Islet precursor cell (in vitro differentiated cells): ENCODE measurements at places on chromosomes 6 and 20.

DNA sequence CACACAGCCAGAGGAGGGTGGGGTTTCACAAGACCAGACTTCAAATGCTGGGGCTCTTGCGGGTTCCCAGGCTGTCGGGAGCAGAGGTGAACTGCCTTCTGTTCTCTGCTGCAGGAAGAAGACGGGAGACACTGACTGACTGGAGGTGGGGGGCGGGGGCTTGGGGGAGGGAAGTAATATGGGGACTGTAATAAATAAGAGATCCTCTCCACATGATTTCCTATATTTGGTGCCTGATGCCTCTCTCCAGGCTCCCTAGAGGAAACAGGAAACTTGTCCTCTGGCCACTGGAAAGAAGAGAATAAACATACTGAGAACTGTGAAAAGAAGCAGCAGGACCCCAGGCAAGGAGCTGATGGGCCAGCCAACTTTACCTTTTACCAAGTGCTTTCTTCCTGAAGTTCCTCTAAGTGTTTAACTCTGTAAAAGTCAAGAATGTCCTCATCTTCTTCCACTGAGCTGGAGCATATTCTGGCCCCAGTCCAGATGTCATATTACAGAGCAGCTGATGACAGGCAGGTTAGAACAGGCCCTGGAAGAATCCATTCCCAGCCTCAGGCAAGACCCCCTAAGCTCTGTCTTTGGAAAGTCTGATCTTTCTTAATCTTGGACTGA is 33.2 kb upstream of the ADGRF5 start:
- DNase-seq = no peak

DNA sequence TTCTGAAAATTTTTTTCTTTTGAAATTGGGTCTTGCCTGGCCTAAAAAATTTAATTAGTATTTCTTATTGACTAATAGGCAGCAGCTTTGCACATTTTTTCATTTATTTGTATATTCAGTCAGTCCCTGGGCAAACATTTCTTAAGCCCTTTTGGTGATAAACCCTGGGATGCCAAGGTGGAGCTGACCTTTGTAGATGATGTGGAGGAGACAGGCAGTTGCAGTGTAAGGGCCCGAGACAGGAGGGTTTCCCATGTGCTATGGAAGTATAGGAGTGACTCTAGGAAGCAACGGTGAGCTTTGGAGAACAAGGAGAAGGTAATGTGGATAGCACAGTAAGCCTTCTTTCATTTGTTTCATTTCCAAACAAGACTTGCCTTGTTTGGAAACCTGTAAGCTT is 3.5 kb downstream of the MYBL2 start:
- DNase-seq = no peak

GRCh38 chr6:6771224-6771945 is 182.9 kb downstream of the LY86 start:
- DNase-seq = peak; percentile 77

DNA sequence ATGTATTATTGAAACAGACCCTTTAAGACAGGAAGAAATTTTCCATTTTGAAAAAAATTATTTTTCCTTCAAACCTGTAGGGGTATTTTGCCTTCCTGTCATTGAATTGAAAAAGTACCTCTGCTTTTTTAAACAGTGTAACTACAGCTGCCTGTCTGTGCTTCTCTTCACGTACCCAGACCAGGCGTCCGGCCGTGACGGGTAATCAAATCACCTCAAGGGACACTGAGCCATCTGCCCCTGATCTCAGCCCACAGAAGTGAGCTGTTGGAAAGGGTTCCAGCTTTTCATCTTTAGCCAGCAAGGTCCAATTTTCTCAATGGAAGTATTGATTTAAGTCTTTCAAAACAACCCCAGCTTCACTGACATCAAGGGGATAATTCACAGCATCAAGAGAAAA is 58.0 kb downstream of the SLC35D3 start:
- no peak for DNase-seq

DNA sequence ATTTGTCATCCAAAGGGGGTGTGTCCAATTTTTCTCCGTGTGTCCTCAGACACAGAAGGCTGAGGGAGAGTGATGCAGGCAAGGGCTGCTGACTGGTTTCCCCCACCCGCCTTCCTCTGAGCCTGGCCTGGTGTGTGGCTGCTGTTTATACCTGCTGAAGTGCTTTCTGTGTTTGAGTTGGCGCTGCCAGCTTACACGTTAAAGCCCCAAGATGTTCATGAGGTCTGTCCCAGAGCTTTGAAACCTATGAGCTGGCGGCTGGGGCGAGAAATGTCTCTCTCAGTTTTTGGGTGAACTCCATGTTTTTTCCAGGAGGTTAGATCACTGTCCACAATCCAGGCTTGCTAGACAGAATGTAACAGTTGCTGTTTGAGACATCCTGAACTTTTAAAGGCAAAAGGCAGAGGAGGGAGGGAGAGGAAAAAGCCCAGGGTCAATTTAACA is 69.0 kb upstream of the CCN2 start:
- DNase-seq = no peak

- no peak for DNase-seq
Observed at GRCh38 chr6:5776706-5777390, 229.9 kb downstream of the NRN1 start.

- no peak for DNase-seq
Observed at GRCh38 chr6:11218538-11219399, 13.7 kb downstream of the NEDD9 start.

- DNase-seq = no peak
Observed at GRCh38 chr20:46070215-46070900, 19.4 kb downstream of the NCOA5 start.

DNA sequence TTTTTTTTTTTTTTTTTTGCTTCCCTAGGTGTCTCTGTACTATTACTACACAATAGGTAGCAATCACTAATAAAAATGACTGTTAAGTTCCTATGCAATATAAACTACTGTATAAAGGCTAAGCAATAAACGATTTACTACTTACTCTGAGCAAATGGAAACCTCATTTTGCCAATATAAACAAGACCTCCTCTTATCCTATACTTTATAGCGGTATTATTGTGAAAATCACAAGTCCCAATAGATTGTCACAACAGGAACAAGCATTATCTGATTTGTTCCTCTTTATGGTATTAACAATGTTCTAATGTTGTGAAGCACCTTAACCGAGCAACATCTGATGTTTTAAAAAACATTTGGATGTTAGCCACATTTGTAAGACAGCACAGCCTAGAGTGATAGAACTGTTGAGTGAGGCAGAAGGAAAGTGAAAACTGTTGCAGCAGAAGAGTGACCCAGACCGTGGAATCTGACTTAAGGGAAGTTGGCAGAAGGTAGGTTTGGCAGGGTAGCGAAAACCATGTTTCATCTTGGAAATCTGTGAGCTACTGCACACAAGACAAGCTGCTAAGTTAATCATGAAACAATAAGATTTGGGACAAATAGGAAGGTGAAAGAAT is 94.2 kb downstream of the MYLK4 start:
- DNase-seq = no peak

- peak; percentile 45 for DNase-seq
Observed at GRCh38 chr6:165820407-165820806, 157.4 kb upstream of the PDE10A start.

DNA sequence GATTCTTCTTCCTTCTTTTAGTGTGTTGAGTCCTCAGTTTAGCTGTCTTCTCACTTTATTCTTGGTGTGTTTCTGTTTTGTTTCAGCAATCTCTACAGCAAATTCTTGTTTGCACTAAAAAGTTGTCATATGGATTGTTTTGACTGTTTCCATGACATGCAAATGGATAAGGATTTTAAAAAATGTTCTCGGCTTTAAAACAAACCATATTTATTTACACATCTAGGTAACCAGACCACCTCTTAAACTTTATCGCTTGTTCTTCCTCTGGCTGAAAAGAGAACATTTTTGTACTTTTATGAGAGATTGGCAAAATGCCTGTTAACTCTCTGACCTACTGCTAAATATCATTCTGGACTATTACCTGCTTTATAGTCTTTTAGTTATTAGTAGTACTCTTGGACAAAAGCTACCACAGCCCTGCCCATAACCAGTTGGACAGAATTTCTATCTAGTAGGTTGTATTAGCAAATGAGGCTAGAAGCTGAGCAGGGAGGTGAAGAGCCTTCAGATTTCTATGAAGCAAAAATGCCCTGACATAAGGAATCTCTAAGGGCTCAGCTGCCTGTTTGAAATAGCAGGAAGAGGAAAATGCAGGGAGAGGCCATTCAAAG is 268.3 kb downstream of the CD109 start:
- no peak for DNase-seq

DNA sequence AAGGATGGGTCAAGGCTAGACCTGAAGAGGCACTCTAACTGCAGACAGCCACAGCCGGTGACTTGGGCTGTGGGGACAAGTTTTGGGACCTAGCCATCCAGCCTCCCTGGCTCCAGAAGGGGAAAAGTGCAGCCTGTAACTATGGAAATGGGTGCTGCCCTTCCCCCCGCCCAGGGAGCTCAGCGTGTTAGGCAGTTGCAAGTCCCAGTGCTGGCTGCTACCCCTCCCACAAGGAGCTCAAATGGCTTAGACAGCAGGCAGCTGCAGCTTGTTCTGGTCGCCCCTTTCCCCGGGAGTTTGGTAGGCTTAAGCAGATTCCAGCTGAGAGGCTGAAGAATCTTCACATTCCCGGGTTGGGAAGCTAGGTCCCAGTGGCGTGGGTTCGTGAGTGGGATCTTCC is 162.6 kb downstream of the FAM83B start:
- no peak for DNase-seq

DNA sequence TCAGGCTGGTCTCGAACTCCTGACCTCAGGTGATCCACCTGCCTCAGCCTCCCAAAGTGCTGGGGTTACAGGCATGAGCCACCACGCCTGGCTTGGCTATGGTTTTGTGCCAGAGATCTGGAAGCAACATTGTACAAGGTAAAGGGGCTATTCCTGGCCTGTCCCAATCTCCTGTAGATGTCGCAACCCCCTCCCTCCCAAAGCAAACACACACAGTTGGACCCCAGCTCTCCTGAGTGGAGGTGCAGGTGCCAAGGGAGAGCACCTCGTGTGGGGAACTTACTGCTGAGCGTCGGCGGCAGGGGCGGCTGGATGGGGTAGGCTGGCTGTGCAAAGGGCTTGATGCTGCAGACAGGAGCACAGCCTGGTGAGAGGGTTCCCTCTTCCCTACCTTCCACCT is 8.8 kb downstream of the RPL10A start:
- no peak for DNase-seq

GRCh38 chr6:134684423-134684795 is 265.5 kb downstream of the ALDH8A1 start:
- DNase-seq = no peak

- DNase-seq = no peak
Observed at GRCh38 chr20:44464514-44464913, 11.2 kb upstream of the TTPAL start.

DNA sequence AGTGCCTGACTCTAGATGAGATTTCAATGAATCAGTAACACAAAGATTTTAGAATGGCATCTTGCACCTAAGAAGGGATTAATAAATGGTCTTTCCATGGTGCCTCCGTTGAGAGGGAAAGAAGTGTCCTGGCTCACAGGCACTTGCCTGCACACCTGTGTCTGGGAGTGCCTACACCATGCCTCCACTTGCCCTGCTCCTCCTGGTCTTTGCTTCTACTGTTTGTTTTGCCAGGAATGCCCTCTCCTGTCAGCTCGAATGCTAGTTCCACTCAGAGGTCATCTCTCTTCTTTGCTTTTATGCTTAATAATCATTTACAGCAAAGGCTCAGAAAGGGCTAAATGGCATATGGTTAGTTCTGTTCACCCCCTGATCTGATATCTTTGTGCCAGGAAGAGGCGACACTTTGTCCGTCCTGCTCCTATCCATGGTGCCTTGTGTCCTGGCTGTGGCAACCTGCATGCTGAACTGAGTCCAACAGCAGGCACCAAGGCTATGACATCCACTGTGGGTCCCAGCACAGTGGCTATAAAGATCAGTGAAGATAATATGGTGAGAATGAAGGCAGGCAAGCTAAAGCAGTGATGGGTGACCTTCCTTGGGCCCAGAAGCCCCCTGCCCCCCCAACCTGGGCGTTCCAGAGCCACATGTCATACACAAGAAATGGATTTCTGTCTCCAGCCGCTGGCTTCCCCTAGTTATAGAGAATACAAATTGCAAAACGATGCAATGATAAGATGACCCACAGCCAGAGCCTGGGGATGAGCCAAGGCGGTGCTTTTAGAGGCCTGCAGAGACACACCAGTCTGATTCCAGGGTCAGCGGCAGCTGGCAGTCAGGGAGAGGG is 1.4 kb downstream of the C6orf132 start:
- DNase-seq = no peak

GRCh38 chr20:14142964-14143627 is 147.8 kb downstream of the MACROD2 start:
- DNase-seq = no peak

GRCh38 chr6:50062051-50062450 is 12.3 kb upstream of the DEFB112 start:
- DNase-seq = no peak

DNA sequence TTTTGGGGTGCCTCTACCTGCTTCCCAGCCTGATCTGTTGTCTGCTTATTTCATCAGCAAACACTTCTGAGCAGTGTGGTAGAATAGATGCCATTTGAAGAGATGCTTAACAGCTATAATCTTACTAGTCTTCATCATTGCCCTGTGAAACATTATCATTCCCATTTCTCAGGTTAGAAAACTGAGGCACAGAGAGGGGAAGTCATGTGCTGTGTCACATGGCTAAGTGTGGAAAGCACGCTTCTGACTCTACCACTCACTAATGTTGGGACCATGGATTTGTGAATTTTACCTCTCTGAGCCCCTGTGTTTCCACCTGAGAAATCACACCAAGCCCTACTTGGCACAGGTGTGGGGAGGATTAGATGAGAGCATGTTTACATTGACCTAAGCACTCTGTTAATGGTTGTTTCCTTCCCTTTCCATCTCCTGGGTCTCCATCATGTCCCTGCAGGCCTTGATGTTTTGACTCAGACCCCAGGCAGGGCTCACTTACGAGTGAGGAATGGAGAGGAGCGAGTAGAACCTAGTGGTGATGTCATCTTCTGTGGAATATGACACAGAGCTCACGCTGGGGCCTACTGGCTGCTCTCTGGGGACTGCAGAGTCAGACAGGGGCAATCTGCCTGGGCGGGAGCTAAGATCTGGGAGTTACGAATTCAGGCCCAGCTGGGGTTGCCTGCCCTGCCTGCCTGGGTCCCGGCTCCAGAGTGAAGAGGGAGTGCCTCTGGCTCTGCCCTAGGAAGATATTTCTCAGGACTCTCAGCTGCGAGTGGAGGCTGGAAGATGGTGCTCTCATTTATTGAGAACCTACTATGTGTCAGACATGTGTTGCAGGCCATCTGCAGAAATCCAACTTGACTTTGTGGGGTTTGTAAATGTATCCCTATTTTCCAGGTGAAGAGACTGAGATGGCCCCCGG is 64.3 kb downstream of the CDH22 start:
- DNase-seq = peak; percentile 70

GRCh38 chr6:97111243-97111642 is 171.8 kb downstream of the MMS22L start:
- no peak for DNase-seq

GRCh38 chr20:60584221-60584620 is 626.0 kb downstream of the CDH26 start:
- no peak for DNase-seq

- DNase-seq = no peak
Observed at GRCh38 chr20:9389346-9389745, 125.0 kb upstream of the LAMP5 start.
